Stimulated activated CD4-positive, alpha-beta T cell treated with anti-CD3 and anti-CD28 coated beads, Interleukin-1b, Interleukin-23, amount 100 ng/mL, for 1 hour (primary cell): ENCODE measurements at places on chromosomes 7 and 10.

GRCh38 chr10:111650088-111650487 lies 533.5 kb downstream of the GPAM start:
- DNase-seq = no peak

GRCh38 chr10:10946801-10947200 lies 70.9 kb upstream of the CELF2 start:
- no peak for DNase-seq

- no peak for DNase-seq
Measured at GRCh38 chr10:110900983-110901382, 18.0 kb downstream of the BBIP1 start.

GRCh38 chr10:75347186-75347585 lies 54.4 kb downstream of the ZNF503 start:
- DNase-seq = no peak

DNA sequence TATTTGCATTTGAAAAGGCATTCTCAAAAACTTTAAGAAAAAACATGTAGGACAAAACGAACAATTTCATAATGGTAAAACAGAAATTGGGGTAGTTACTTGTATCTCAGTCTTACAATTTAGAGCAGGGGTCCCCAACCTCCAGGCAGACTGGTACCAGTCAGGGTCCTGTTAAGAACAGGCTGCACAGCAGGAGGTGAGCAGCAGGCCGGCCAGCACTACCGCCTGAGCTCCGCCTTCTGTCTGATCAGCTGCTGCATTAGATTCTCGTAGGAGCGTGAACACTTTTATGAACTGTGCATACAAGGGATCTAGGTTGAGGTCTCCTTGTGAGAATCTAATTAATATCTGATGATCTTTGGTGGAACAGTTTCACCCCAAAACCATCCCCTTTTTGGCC lies 77.3 kb downstream of the SEMA3A start:
- DNase-seq = no peak

DNA sequence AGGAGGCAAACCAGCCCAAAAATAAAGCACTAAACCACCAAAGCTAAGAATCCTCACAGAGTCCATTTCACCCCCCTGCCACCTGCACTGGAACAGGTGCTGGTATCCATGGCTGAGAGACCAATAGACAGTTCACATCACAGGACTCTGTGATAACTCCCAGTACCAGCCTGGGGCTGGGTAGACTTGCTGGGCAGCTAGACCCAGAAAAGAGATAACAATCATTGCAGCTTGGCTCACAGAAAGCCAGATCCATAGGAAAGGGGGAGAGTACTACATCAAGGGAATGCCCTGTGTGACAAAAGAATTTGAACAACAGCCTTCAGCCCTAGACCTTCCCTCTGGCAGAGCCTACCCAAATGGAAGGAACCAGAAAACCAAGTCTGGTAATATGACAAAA lies 13.6 kb upstream of the SLC25A28 start:
- no peak for DNase-seq

DNA sequence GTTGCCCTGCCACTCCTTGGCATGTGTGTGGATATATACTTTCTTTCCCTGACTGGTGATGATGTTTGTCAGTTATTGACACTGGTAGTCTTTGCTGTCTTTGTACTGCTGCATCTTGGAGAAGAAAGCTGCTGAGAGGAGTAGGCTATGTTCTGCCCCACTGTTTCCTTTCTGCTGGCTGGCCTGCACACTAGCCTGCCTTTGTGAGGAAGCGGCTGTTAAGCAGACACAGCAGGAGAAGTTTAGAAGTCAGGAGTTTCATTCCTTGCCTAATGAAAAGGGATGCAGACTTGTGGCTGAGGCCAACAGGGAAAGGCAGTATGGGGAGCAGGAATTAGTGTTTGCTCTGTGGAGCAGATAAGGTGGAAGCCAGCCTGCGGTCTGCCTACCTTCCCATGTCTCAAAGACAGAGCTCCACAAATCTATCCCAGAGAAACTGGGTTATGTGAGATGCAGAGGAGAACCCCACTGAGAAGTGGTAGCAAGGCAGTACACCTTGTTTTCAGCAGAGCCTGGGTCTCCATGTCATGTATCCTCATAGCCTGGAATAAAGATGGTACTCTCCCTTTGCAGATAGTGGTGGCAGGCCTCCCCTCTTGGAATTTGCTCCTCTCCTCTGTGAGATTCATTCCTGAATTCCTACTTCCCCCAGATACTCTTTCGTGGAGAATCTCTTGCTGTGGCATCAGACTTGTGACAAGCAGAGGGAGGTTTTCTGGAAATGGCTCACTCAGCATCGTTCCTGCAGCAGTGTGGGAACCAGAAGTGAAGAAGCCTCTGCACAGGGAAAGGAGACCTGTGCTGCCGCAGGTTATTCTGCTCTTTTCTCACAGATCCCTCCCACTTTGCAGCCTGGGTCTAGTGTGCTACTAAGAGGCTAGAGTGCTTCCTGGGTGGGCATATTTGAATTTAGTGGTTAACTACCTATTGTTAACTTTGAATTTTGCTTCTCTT lies 130.2 kb downstream of the LRRC4 start:
- no peak for DNase-seq

- DNase-seq = no peak
Measured at GRCh38 chr10:49608166-49609005, 1.7 kb upstream of the SLC18A3 start.

- DNase-seq = no peak
Measured at GRCh38 chr7:123719197-123719721, 29.5 kb downstream of the WASL start.

- no peak for DNase-seq
Measured at GRCh38 chr7:159213253-159213652, 68.6 kb upstream of the VIPR2 start.

DNA sequence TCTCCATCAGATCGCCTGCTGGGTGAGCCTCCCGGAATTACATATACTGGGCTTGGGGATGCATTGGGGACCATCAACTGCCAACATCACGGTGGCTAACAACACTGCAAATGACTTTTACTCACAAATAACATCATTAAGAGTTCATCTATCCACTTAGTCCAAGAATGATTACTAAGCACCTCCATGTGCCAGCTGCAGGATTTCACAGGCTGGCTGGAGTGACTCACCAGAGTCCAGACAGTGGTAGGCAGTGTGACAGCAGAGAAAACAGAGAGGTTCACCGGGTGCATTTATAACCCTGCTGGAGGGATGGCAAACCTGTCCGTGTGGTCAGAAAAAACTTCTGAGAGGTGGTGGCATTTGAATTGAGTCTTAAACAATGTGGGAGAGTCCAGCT lies 3.2 kb upstream of the IGFBP3 start:
- no peak for DNase-seq

DNA sequence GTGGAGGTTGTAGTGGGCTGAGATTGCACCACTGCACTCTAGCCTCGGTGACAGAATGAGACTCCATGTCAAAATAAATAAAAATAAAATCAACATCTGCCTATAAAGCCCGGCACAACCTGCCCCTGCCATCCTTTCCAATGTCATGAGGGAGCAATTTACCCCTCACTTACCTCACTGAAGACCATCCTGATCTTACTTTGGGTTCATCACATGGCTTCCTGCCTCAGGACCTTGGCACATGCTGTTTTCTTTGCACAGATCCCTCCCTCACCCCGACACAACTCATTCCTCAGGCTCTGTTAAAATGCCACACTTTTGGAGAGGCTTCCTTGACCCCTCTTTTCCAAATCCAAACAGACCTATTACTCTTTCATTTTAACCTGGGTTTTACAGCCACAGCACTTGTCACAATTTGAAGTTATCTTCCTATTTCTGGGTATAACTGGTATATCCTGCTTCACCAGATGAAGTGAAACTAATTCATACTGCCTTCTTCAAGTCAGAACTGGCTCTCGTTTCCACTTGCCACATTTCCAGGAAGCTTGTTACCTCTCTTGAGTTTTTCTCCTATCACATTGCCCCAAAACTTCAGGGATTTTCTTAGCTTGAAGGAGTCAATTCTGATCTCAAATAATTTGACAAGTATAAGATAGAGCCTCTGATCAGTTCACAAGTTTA lies 69.3 kb upstream of the PARD3 start:
- no peak for DNase-seq

GRCh38 chr10:1661859-1662437 lies 75.4 kb downstream of the ADARB2 start:
- no peak for DNase-seq

DNA sequence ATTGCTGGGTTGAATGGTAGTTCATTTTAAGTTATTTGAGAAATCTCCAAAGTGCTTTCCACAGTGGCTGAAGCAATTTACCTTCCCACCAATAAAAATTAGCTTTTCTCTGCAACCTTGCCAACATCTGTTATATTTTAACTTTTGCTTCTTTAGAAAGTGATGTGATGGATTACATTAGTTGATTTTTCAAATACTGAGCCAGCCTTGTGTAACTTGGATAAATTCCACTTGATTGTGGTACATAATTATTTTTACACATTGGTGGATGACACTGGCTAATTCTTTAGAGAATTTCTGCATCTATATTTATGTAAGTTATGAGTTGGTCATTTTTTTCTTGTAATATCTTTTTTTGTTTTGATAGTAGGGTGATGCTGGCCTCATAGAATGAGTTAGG lies 634.1 kb downstream of the GALNT17 start:
- no peak for DNase-seq

- DNase-seq = no peak
Measured at GRCh38 chr10:130395248-130395936, 259.2 kb downstream of the GLRX3 start.

- no peak for DNase-seq
Measured at GRCh38 chr7:138208142-138208570, 131.9 kb downstream of the AKR1D1 start.

GRCh38 chr7:39414224-39415035 lies 151.8 kb upstream of the YAE1 start:
- no peak for DNase-seq

- DNase-seq = no peak
Measured at GRCh38 chr10:127854769-127855590, 37.8 kb downstream of the CLRN3 start.

GRCh38 chr7:143049362-143049761 lies 2.8 kb upstream of the OR6V1 start:
- no peak for DNase-seq

DNA sequence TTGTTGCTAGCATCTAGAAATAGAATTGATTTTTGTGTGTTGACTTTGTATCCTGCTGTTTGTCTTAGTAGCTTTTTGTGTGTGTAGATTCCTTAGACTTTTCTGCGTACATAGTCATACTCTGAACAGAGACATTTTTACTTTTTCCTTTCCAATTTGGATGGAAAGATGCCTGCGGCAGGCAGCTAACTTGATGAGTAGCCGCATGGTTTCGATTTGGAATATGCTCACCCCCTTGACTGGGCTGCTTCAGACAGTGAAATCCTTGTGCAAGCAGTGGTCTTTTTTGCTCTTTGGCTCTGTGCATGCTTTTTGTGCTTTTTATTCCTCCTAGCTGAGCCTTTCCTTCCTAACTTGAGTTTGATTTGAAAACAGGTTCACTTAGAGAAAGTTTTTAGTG lies 71.8 kb downstream of the HHEX start:
- DNase-seq = no peak

- no peak for DNase-seq
Measured at GRCh38 chr10:4013651-4014121, 228.7 kb upstream of the KLF6 start.

DNA sequence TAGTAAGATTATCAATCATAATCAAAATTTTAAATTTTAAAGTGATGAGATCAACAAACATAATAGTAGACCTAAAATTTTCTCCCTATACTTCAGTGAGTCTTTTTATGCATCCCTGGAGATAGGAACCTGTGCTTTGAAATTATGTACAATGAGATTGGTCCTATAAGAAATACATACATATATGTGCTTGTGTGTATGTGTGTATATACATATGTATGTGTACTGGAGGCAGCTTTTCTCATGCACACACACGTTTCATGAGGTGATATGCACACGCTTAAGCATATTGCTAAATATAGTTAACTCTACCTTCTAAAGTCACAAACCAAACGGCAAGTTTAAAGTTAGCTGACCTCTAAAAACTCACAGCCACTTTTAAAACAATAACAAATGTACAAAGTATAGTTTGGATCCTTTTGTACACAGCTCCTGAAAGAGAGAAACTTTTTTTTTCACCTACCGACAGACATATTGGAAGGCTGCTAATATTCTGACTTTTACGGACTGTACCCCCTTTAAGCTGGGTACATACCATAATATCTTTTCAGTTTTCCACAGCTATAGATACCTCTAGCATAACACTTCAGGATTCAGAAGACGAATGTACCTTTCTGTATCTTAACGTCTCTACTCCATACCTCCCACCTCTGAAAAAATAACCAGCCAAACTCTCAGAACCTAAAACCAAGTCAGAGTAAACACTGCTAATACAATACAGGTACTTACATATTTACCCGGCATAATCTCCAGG lies 3.3 kb downstream of the ITGB1 start:
- DNase-seq = no peak

- DNase-seq = no peak
Measured at GRCh38 chr7:118731854-118732253, 507.4 kb downstream of the ANKRD7 start.
